AG10803 (cell line): ENCODE measurements at places on chromosomes 5 and 9.

DNA sequence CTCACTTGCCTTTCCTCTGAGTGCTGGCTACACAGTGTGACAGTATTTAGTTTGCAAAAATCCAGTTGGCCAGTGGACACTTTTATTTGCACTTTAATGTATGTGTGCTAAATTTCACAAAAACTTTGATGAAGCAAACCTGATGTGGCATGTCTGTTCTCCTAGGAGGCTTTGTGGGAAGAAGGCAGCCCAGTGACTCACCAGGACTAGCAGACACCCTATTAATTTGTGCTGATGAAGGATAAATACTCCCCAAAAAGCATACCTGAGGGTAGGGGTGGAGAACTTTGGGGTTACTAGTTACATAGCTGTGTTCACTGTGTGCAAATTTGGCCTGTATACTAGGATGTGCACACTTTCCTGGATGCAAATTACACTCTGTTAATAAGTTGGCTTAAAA is 39.3 kb upstream of the IPPK start:
- DNase-seq: no peak

- DNase-seq: no peak
Observed at GRCh38 chr9:126589349-126589748, 24.4 kb upstream of the LMX1B start.

DNA sequence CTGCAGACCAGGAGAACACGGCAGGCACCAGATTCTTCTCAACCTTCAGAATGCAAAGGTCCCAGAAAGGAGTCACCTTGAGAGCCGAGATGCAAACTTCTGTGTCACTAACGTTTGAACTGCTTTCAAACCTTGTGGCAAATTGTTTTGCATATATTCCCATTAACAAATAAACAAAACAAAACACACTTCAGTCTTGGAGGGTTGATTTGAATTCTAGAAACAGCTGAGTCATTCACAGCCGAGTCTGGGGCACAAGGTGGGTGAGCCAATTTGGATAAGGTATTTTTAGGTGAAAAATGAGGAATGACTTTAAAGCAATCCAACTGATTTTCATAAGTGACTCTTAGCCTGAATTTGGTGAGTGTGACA is 38.8 kb upstream of the ANKRD33B start:
- no peak for DNase-seq

DNA sequence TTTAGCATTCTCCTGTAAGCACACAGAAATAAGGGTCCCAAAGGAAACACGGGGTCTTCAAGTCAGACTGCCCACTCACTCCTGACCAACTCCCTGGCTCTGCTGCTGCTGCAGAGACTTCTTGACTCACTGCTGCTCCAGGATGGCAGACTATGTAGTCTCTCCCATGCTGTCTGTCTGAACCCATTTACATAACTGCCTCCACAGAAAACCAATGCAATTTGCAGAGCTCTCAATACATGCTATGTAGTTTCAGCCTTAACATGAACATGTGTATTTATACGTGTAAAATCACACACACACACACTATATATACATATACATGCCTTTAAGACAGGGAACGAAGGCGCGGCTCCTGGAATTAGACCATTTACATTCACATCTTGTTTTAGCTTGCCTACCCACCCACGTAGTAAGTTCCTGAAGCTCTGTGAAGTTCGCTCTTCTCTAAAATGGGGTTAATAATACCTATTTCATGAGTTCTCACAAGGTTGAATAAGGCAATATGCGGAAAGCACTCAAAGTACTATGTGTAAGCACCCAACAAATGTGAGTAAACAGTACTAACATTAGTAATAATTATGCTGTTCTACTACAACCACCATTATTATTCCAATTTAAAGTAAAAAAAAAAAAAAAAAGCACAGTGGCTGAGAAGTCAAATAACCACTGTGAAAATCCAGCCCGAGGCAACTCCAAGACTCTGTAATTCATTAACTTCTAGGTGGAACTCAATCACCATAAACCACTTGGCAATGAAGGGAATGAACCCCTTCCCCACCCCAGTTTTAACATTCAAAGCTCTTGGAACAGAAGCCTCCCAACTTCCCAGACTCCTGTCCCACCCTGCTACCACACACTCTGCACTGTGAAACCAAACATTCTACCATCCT is 31.8 kb downstream of the PRELID2 start:
- no peak for DNase-seq

- no peak for DNase-seq
Observed at GRCh38 chr5:121271546-121271945, 580.1 kb upstream of the FTMT start.
